ENCODE measurements at places on chromosomes 1 and 21. TPM values are rescaled to one million over a fixed set of nuclear protein-coding genes. Genes with fewer than 3 reads are reported as not detected.

Gene LENEP
- total RNA-seq = not detected

Gene OR10J1
- not detected for total RNA-seq

Gene ACTL8
- total RNA-seq = not detected

Gene ATP13A2
- total RNA-seq = 21.0 TPM

Gene FCER1G
- not detected for total RNA-seq

Gene GUCA2B
- not detected for total RNA-seq

Gene RGS16
- total RNA-seq = 0.66 TPM

Gene KIF21B
- total RNA-seq = under 0.01 TPM

Gene ESRRG
- 0.29 TPM for total RNA-seq

Gene ATP6V1G3
- total RNA-seq = not detected

Gene HES2
- total RNA-seq = 1.3 TPM

Gene SLC16A4
- total RNA-seq = 44.7 TPM

Gene PDC
- not detected for total RNA-seq

Gene REG4
- not detected for total RNA-seq

Gene TDRD10
- total RNA-seq = not detected

Gene TTC34
- 0.15 TPM for total RNA-seq

Gene TMEM9
- 85.1 TPM for total RNA-seq

Gene CITED4
- total RNA-seq = 2.5 TPM

Gene TNFRSF18
- 0.33 TPM for total RNA-seq

Gene DHCR24
- 146 TPM for total RNA-seq

Gene CYP4A22
- not detected for total RNA-seq

Gene HFM1
- 0.17 TPM for total RNA-seq

Gene IL10
- total RNA-seq = not detected

Gene PRDX1
- total RNA-seq = 653 TPM

Gene TAS1R1
- not detected for total RNA-seq

Gene GORAB
- total RNA-seq = 25.0 TPM

Gene CD84
- total RNA-seq = not detected

Gene CFAP141
- not detected for total RNA-seq

Gene KRTAP12-2
- not detected for total RNA-seq

Gene C1orf94
- total RNA-seq = not detected

Gene LMOD1
- total RNA-seq = 22.2 TPM

Gene PRAMEF20
- not detected for total RNA-seq

Gene CFAP298
- 18.0 TPM for total RNA-seq

Gene S100A9
- total RNA-seq = not detected

Gene TDRD5
- not detected for total RNA-seq

Gene FCRLA
- 1.5 TPM for total RNA-seq

Gene ACP6
- 6.1 TPM for total RNA-seq

Gene TNFAIP8L2
- total RNA-seq = not detected

Gene FCAMR
- total RNA-seq = not detected

Gene TMEM269
- total RNA-seq = 0.15 TPM

Gene ALG14
- total RNA-seq = 2.8 TPM

Gene LCE1A
- total RNA-seq = not detected

Gene BRWD1
- total RNA-seq = 60.9 TPM

Gene F11R
- total RNA-seq = 8.9 TPM
